ENCODE measurements at places on chromosomes 6 and 20.

DNA sequence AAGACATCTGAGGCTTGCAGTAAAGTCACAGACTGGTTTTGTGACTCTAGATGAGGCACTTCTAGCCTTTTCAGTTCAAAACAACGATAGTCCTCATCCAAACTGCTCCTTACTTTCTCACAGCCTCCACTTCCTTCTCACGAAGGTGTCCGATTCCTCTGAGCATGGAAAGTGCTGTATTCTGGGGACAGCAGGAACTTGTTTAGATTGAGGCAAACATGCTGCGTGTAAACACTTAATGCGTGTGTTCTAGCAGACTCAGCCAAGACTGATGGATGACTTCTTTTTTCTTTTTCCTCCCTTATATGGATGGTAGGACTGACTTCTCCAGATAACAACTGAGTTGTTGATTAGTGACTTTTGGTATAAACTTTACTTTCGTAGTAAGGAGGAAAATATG is 80.2 kb upstream of the PRDM1 start:
- no peak for DNase-seq

DNA sequence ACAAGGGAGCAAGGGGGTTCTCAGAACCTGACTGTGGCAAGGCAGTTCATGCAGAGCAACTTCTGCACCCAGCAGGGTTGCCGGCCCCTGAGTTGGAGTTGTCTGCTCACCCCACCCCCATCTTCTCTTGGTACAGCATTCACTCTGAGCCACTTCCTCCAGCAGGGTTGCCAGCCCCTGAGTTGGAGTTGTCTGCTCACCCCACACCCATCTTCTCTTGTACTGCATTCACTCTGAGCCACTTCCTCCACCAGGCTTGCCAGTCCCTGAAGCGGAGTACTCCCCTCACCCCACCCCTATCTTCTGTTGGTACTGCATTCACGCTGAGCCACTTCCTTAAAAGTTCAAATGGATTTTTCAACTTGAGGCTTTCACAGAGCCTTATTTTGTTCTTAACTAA is 79.7 kb upstream of the SYNDIG1 start:
- no peak for DNase-seq

DNA sequence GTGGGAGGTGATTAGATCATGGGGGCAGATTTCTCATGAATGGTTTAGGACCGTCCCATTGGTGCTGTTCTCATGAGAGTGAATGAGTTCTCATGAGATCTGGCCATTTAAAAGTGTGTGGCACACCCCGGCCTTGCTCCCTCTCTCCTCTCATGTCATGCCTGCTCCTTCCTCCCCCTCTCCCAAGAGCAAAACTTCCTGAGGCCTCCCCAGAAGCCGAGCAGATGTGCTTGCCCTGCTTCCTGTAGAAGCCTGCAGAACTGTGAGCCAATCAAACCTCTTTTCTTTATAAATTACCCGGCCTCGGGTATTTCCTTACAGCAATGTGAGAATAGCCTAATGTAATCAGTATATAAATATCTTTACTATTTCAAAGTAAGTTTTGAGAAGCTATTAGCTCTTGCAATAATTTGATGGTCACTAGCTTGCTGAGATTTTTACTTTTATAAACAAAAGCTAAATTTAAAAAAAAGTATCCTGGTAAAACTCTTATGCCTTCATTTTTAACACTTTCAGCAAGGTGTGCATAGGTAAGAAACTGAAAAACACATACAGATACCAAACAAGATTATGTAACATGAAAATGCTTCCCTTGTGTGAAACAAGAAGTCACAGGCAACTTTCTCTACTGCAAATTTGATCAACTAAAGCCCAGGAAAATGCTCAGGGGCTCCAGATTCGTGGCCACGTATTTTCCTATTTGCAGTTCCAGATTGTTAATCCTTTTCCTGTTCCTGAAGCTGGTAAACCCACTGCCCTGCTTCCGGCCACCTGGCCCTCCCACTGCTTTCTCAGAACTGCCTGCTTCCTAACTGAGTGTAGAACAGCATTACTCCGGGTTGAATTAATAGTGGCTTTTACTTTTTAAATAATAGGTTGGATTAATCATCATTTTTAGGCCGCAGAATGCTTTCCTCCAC is 395.1 kb upstream of the CNR1 start:
- DNase-seq, result no peak

DNA sequence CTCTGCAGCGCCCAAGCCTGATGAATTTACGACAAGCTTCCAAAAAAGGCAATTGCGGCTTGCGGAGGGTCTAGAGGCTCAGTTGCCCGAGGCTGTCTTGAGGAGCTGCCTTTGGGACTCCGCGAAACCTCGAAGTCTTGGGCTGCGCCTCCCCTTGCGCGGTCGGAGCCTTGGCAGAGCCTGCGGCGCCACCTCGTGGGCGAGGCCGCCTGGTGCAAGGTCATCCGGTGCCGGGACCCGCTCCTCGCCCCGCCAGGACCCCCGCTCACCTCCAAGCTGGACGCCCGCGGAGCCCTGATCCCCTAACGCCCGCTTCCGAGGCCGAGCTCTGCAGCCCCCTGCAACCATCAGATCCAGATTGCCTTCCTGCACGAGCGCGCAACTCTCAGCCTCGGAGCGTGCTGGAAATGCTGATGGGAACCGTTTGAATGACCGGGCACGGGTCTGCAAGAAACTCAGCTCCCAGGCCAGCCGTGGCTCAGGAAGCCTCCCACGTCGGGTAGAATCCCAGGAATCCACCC is 14.9 kb upstream of the FAM210B start:
- DNase-seq, result peak; percentile 32

DNA sequence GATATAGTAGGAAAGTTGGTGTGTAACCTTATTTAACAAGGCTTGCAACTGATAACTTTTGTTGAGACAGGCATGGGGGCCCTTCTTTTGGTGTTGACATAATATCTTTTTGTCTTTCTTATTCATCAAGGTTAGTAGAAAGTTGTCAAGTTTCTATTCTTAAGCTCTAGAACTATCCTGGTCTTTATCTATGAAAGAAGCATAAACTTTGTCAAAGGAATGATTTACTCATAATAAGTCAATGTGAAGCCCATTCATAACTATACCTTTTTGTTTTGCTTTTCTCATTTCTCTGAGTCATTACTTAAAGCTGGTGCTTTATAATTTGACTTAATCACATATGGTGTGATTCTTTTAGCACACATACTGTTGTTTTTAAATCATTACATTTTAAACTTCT is 312.4 kb downstream of the UTRN start:
- no peak for DNase-seq

- DNase-seq, result no peak
Measured at GRCh38 chr6:35161776-35162607, 20.9 kb upstream of the TCP11 start.

DNA sequence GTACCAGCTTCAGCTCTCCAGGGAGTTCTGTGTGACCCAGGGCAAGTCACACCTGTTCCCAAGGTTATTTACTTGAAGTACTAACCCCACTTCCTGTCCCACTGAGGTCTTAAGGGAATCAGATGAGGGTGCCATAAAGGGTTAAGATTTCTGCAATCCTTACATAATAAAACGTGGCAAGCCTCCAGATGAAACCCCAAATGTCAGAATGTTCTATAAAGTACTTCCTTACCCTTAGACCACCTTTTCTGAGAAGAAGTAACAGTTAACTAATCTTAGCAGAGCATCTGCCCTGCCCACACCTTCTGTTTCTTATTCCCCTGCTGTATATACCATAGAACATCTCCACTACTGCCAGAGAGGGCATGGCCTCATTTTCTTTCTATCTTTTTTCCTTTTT is 6.0 kb upstream of the AVP start:
- no peak for DNase-seq
